Uterus (tissue), 4 donors: ENCODE measurements at places on chromosomes 7 and 10. TPM values are rescaled to one million over a fixed set of nuclear protein-coding genes. Genes with fewer than 3 reads are reported as not detected.

TAS2R41 gene
- 3.3 TPM for total RNA-seq

HOXA10 gene
- total RNA-seq = 87.5 TPM

CTNNA3 gene
- total RNA-seq = 9.8 TPM

CNNM1 gene
- total RNA-seq = 0.88 TPM

MYL10 gene
- not detected for total RNA-seq

HSPA12A gene
- total RNA-seq = 4.9 TPM

CRPPA gene
- 0.29 TPM for total RNA-seq

WNT8B gene
- total RNA-seq = not detected

C10orf88 gene
- total RNA-seq = 12.7 TPM

MYH16 gene
- total RNA-seq = not detected

PDK4 gene
- 133 TPM for total RNA-seq

WNT2 gene
- 1.5 TPM for total RNA-seq

EPHB4 gene
- total RNA-seq = 188 TPM

CALHM2 gene
- total RNA-seq = 40.9 TPM

CYP2C18 gene
- not detected for total RNA-seq

NEUROD6 gene
- total RNA-seq = not detected

OR6V1 gene
- total RNA-seq = not detected

DEPP1 gene
- total RNA-seq = 53.0 TPM

ITPRID1 gene
- total RNA-seq = not detected

SLC25A40 gene
- 36.4 TPM for total RNA-seq

AFAP1L2 gene
- 59.3 TPM for total RNA-seq

C10orf105 gene
- 0.07 TPM for total RNA-seq

ANXA8 gene
- 0.67 TPM for total RNA-seq

LRCH4 gene
- total RNA-seq = 39.9 TPM

LMBR1 gene
- 54.4 TPM for total RNA-seq

TAS2R4 gene
- 6.5 TPM for total RNA-seq

MMRN2 gene
- 94.8 TPM for total RNA-seq

SLC35G1 gene
- total RNA-seq = 4.7 TPM

ZNF485 gene
- total RNA-seq = 6.8 TPM

TCTN3 gene
- 32.6 TPM for total RNA-seq

ATP5F1C gene
- 327 TPM for total RNA-seq

SRRM3 gene
- total RNA-seq = 15.9 TPM

UCMA gene
- not detected for total RNA-seq

CUZD1 gene
- total RNA-seq = not detected

HTR5A gene
- total RNA-seq = not detected

UTF1 gene
- total RNA-seq = not detected

PAX2 gene
- total RNA-seq = not detected

SPDYE2B gene
- not detected for total RNA-seq

FMC1 gene
- total RNA-seq = 5.9 TPM

ENO4 gene
- total RNA-seq = 2.6 TPM

RBM48 gene
- 24.1 TPM for total RNA-seq

SFTPA1 gene
- total RNA-seq = not detected

AKR1C1 gene
- total RNA-seq = 6.3 TPM

MYO3A gene
- 0.58 TPM for total RNA-seq

ANK3 gene
- 54.7 TPM for total RNA-seq

NUTM2A gene
- not detected for total RNA-seq
